Omental fat pad (tissue), 4 donors: ENCODE measurements at places on chromosomes 3 and 15. TPM values are rescaled to one million over a fixed set of nuclear protein-coding genes. Genes with fewer than 3 reads are reported as not detected.

The SH2D7 gene
- not detected for total RNA-seq

The UBE2E2 gene
- total RNA-seq = 25.9 TPM

The ANKRD28 gene
- total RNA-seq = 65.9 TPM

The TRAT1 gene
- total RNA-seq = 0.84 TPM

The CFAP100 gene
- not detected for total RNA-seq

The CD200R1 gene
- 3.8 TPM for total RNA-seq

The CACNA2D2 gene
- 0.19 TPM for total RNA-seq

The SLCO2A1 gene
- total RNA-seq = 6.1 TPM

The IRAK2 gene
- total RNA-seq = 6.3 TPM

The PLSCR4 gene
- 85.6 TPM for total RNA-seq

The CP gene
- total RNA-seq = 24.3 TPM

The SSR3 gene
- 81.0 TPM for total RNA-seq

The ECE2 gene
- total RNA-seq = not detected

The ZNF860 gene
- 0.12 TPM for total RNA-seq

The SHC4 gene
- total RNA-seq = 0.48 TPM

The TM4SF4 gene
- total RNA-seq = not detected

The SMCO1 gene
- total RNA-seq = not detected

The ROPN1 gene
- not detected for total RNA-seq
